ENCODE measurements at places on chromosomes 5 and 9. TPM values are rescaled to one million over a fixed set of nuclear protein-coding genes. Genes with fewer than 3 reads are reported as not detected.

DNA sequence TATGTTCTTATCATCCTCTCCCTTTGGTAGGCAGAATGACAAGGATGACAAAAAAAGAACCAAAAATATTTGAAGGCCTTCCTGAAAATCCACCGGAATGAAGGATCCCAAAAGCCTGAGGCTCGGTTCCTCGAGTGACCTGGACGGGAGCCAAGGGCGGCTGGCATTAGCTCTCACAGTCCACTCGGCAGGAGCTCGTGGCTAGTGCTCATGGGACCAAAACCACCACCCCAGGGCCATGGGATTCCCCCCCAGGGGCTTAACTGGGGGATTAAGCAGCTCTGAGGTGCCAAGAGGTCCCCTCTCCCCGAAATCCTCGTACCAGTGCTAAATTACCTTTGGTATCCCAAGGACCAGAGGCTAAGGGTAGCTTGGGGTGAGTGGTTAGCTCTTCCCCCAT lies 586 bp upstream of the PDZD2 start:
- H3K36me3 ChIP-seq, result no peaks in the 10 kb centered on the region
- H3K4me3 ChIP-seq, result no peak overlapping the region
- DNase-seq, result no peak
- peaks cover 14% of the 10 kb centered on the region for H3K4me1 ChIP-seq
- no peak overlapping the region for H3K27ac ChIP-seq

DNA sequence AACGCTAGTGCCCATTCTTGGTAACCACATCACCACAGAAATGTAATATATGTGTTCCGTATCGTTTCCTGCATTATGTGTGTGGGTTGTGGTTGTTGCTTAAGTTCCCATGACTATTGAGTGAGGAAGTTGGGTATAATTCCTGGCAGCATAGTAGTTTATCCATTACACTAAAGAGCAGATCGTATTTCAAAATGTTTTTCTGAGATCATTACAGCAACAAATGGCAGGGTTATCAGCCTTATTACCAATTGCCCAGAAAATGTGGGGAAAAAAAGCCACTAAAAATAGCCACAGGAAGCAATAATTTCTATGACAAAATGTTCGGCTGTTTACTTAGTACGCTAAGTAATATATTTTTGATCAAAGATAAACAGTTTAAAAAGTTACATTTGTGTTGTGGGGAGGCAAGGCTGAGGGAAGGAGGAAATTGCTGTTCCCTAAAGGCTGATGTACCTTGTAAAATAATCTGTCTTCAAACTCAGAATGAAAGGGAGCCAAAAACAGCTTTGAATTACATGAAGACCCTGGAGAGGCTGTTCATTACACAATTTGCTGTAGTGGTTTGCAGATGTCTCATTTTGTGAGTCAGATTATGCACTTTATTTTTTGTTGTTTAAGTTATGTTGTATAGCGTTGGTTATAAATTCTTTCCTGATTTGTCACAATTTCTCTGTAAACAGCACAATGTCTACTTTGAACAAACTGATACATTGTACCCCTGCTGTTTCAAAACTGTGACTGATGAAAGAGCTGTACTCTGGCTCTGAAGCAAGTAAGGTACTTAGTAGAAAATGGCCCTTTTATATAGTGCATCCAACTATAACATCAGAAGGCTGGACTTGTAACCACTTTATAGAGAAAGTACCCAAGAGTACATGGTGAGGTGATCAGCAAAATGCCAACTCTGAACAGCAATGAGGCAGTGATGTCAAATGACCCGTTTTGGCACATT lies 1028.5 kb downstream of the NR2F1-AS1 start:
- DNase-seq, result no peak
- no peaks in the 10 kb centered on the region for H3K4me1 ChIP-seq
- no peak overlapping the region for H3K27ac ChIP-seq
- no peak overlapping the region for H3K4me3 ChIP-seq

DNA sequence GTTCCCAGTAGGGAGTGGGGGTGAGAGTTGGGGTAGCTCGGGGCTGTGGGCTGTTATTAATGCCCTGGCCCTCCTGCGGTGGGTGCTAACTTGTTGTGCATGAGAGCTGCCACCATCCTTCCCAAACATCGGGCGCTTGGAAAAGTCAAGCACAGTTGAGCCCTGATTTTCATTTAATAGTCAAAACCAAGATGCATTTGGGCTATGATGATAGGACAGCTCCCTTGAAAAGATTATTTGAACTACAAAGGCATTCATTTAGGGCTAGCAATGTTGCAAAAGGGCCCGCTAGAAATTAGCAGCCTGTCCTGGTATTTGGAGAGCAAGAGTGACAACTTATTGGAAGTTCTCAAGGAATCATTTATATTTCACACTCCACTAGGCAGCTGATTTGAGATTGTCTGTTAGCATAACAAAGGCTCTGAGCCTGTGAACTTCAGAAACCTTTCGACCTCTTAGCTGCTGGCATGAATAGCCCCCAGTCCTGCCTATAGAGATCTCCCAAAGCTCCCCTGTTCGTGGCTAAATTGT lies 128.2 kb upstream of the TMEM161B start:
- H3K27ac ChIP-seq, result no peak overlapping the region
- DNase-seq, result no peak
- no peaks in the 10 kb centered on the region for H3K36me3 ChIP-seq
- H3K4me3 ChIP-seq, result no peak overlapping the region
- no peaks in the 10 kb centered on the region for H3K4me1 ChIP-seq
- no peaks in the 10 kb centered on the region for H3K27me3 ChIP-seq

DNA sequence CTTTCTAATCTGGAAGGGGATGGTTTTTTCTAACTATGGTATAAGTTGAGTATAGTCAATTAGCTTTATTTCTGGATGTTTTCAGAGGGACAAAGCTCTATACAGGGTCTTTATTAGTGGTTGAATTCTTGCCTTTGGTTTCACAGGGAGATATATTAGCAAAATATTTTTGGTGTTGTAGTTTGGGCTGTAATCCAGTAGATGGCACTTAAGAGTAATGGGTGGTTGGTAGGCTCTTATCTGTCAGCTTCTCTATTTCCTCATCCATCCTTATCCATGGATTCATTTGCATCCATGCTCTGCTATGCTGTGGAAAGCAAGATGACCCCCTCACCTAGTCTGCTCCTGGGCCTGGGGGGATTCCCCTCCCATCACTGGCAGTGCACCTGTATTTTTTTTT lies 363.6 kb upstream of the CYLC2 start:
- no peak for DNase-seq
- H3K27me3 ChIP-seq, result no peaks in the 10 kb centered on the region
- H3K4me1 ChIP-seq, result no peaks in the 10 kb centered on the region

GRCh38 chr5:32935283-32935682 lies 224.2 kb downstream of the NPR3 start:
- no peak for DNase-seq
- H3K27ac ChIP-seq, result no peak overlapping the region
- H3K36me3 ChIP-seq, result no peaks in the 10 kb centered on the region
- H3K27me3 ChIP-seq, result no peaks in the 10 kb centered on the region
- no peak overlapping the region for H3K4me3 ChIP-seq

- no peak for DNase-seq
- no peaks in the 10 kb centered on the region for H3K4me1 ChIP-seq
- no peaks in the 10 kb centered on the region for H3K27me3 ChIP-seq
- H3K4me3 ChIP-seq, result no peak overlapping the region
- no peaks in the 10 kb centered on the region for H3K36me3 ChIP-seq
- no peak overlapping the region for H3K27ac ChIP-seq
These were observed 12.9 kb upstream of the FGF10 start for GRCh38 chr5:44402084-44402483.

DNA sequence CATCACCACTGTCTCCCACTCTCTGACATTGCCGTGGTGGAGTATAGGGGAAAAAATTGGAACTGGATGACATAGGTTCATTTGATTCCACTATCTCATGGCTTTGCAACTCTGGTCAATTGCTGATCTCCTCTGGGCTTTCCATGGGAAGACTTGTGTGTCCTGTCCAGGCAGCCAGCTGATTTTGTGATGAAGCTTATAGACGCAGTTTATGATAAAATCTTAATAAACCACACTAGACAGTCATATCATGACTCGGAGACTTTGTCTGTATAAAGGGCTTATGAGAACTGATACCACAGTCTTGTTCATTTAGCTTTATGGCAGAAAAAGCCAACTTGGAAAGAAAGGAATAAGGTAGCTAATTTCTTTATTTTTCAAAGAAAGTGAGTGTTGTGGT lies 296.5 kb downstream of the MAST4 start:
- no peaks in the 10 kb centered on the region for H3K36me3 ChIP-seq
- DNase-seq, result no peak
- H3K4me3 ChIP-seq, result no peak overlapping the region

GRCh38 chr5:74017786-74018211 lies 391.8 kb downstream of the ARHGEF28 start:
- H3K4me1 ChIP-seq, result no peaks in the 10 kb centered on the region
- no peak overlapping the region for H3K27ac ChIP-seq
- no peaks in the 10 kb centered on the region for H3K27me3 ChIP-seq
- DNase-seq, result no peak
- no peaks in the 10 kb centered on the region for H3K36me3 ChIP-seq

Gene ISL1
- polyA plus RNA-seq, result not detected
